ENCODE measurements at places on chromosomes 7 and 10.

DNA sequence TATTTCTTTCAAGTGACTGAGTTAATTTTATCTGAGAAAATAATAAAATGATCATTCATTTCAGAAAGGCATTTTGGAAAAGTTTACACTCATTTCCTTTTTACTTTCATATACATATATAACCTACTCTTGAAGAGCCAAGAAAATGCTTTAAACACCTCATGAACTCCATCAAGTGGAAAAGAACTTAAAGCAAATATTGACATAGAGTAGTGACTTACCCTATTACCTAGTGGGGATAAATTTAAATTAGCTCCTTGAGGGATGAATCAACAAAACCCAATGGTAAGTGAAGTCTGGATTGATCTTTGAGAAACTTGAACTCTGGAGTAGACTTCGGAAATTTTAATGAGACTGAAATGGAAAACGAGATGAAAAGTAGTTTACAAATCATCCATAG, 88.6 kb downstream of the TMEM26 start:
- DNase-seq: no peak

DNA sequence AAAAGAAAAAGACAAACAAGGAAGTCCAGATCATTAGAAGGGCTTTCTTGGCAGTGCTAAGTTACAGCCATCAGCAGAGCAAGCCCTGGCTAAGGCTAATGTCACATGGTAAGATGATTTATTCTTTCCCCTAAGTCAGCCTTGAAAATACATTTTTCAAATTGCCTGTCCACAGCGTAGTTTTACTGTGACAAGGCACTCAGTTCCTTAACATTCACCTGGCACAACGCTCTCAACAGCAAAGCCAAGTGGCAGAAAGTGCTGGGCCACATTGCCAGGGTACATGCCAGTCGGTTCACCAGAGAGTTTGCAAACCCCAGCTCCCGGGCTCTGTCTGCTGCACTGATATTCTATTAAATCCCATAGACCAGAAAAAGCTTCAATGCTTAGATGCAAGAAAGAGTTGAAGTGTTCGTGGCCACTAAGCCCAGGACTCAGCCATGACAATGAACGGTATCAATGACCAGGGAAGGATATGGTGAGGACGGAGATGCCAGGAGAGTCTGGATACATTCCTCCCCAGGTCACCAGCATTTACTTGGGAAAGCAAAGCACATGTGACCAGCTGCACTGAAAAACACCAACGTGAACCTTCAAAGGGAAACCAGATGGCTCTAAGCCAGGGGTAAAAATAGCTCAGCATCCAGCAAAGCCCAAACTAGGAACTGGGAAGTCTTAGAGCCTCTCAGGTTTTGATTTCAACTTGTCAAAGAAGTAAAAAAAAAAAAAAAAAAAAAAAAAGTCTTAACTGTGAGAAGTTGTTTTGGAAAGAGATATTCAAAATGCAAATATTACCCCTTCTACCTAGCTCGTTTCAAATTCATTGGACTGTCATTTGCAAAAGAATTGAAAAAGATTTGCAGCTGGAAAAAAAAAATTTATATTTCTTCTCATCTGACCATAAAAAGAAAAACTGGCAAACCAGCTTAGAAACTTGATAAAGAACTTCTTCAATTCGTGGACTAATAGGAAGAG, 23.9 kb upstream of the MPP7 start:
- no peak for DNase-seq

DNA sequence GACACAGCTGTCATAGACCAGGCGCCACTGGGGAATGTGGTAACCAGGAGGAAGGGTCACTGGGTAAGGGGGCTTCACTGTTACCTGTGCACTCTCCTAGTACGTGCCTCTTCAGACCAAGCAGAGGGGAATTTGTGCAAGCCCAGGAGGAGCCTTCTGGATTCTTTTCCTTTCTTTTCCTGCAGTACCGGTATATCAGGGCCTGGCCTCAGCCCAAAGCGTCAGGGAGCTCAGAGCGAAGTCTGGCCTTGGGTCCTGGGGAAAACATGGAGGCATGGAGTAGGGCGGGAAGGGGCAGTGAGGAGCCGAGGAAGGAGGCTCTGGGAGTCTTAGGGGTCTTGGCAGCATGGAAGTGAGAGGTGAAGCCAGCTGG, 133.6 kb upstream of the GDF10 start:
- DNase-seq: no peak

- DNase-seq: no peak
Measured at GRCh38 chr10:112953174-112954159, 3.4 kb downstream of the TCF7L2 start.

GRCh38 chr10:11896549-11897200, 73.5 kb downstream of the PROSER2 start:
- no peak for DNase-seq

DNA sequence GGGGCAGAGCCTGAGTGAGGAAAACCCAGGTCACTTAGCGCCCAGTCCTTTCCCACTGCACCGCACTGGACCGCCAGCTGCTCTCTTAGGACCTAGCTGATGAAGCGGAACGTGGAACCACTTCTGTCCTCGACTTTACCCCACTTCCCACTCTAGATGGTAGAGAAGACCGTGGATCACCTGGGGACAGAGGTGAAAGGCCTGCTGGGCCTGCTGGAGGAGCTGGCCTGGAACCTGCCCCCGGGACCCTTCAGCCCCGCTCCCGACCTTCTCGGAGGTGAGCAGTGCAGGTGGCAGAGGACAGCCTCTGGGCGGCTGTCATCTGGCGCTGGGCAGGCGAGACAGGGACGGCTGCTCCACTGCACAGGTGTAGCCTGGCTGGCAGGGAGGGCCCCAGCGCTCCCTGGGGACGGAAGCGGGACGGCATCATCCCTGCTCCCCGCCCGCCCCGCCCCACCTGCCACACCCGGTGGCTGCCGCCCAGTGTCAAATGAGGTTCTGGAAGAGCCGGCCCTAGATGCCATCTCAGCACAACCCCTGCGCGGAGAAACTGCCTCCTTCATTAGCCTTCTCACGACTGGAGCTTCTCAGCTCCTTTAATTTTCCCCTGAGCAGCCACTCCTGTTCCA, 11.7 kb downstream of the PLAC9 start:
- DNase-seq: no peak

- DNase-seq: no peak
Measured at GRCh38 chr10:78944723-78945312, 123.9 kb upstream of the ZMIZ1 start.

- no peak for DNase-seq
Measured at GRCh38 chr10:734481-734880, 45.0 kb upstream of the DIP2C start.

- no peak for DNase-seq
Measured at GRCh38 chr10:131035779-131036178, 275.7 kb downstream of the TCERG1L start.

GRCh38 chr7:29505931-29506330, 57.7 kb upstream of the PRR15 start:
- no peak for DNase-seq

GRCh38 chr10:13659887-13660550, 73.3 kb downstream of the PRPF18 start:
- DNase-seq: peak; percentile 32

GRCh38 chr10:132546567-132547420, 9.2 kb downstream of the INPP5A start:
- DNase-seq: no peak

- no peak for DNase-seq
Measured at GRCh38 chr10:110499796-110500514, 2.2 kb downstream of the DUSP5 start.

DNA sequence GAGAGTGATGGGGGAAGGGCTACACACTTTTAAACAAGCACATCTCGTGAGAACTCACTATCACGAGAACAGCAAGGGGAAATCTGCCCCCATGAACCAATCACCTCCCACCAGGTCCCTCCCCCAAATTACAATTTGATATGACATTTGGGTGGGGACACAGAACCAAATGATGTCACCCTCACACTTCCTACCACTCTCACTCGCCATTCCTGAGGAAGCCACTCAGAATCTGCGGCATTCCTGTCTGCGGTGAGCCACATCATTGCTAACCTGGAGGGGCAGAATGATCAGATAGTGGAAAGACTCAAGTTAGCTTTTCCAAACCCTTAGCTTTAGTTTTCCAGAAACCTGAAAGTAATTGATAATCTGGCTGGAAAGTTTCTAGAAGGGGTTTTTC, 66.9 kb downstream of the MYO3A start:
- DNase-seq: no peak

GRCh38 chr10:89600041-89600440, 45.0 kb downstream of the PANK1 start:
- DNase-seq: no peak

DNA sequence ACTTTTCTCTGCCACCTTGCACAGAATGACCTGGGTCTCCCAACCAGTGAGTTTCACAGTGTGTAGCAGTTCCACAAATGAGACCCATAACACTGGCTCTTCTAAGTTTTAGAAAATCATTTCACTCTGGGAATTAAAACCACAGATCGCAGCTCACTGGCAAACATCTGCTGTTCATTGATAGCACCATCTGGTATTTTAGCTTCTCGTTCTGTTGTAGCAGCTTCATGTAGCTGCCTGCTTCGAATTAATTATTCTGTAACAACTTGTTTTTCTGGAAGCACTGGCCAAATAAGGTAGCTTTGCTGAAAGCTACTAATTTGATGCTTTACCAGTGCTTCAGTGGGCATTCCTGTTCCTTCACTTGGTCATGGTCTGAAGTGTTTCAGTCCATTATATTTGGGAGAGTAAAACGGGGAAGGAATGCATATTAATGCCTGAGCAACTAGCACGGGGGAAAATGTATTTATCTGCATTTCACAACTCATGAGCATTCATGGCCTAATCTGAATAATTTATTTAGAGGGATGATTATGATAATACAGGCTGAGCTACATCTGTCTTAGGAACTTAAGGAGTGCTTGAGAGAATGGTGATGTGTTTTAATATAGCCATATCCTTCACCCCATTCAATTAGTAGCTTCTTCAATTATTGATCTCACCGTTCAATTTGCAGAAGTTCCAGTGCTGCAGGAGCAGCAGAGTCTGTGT, 447.4 kb downstream of the XPNPEP1 start:
- DNase-seq: no peak

- DNase-seq: no peak
Measured at GRCh38 chr10:70617798-70618568, 15.4 kb upstream of the PRF1 start.

DNA sequence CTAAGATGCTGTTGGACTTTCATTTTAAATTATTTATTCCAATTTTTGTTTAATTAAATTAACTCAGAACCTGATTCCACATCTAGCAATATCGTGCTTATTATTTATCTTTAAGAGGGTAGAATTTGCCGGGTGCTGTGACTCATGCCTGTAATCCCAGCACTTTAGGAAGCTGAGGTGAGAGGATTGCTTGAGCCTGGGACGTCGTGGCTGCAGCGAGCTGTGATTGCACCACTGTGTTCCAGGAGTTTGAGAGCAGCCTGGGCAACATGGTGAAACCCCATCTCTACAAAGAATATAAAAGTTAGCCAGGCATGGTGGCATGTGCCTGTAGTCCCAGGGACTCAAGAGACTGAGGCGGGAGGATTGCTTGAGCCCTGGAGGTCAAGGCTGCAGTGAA, 47.8 kb downstream of the ZFAND4 start:
- DNase-seq: no peak

GRCh38 chr7:131224996-131225395, 102.7 kb upstream of the MKLN1 start:
- DNase-seq: no peak

- DNase-seq: no peak
Measured at GRCh38 chr7:75968561-75969001, 25.8 kb downstream of the TMEM120A start.

- DNase-seq: no peak
Measured at GRCh38 chr10:5960070-5960972, 17.0 kb downstream of the IL15RA start.

GRCh38 chr7:106563466-106564150, 97.3 kb downstream of the CCDC71L start:
- no peak for DNase-seq

- no peak for DNase-seq
Measured at GRCh38 chr10:44774676-44775401, 136.3 kb upstream of the TMEM72 start.

GRCh38 chr10:1110674-1111119, 54.5 kb downstream of the WDR37 start:
- no peak for DNase-seq

- no peak for DNase-seq
Measured at GRCh38 chr10:43128331-43128730, 9.9 kb upstream of the CSGALNACT2 start.

DNA sequence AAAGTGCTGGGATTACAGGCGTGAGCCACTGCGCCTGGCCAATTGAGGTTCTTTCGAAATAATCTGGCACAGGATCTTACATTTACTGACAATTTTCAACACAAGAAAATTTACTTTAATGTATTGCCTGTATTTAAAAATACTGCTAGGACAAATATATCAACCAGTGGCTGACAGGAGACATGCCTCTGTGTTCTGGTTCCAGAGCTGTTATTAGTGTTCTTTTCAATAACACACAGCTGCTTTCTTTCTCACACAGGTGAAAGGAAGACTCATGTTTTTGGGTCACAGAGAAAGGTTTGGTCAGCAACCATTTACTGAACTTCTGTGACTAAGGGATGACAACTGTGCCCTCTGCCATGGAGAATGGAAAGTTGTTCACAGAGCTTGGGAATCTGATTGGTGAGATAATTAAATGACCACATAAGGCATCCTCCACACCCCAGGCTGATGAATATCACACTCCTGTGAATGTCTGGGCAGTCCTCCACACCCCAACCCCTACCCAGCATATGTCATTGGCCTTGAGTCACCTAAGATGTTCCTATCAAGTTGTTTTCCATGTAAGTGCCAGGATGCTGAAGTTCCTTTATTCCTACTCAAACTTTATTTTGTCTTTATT, 180.1 kb downstream of the RAPGEF5 start:
- DNase-seq: no peak

DNA sequence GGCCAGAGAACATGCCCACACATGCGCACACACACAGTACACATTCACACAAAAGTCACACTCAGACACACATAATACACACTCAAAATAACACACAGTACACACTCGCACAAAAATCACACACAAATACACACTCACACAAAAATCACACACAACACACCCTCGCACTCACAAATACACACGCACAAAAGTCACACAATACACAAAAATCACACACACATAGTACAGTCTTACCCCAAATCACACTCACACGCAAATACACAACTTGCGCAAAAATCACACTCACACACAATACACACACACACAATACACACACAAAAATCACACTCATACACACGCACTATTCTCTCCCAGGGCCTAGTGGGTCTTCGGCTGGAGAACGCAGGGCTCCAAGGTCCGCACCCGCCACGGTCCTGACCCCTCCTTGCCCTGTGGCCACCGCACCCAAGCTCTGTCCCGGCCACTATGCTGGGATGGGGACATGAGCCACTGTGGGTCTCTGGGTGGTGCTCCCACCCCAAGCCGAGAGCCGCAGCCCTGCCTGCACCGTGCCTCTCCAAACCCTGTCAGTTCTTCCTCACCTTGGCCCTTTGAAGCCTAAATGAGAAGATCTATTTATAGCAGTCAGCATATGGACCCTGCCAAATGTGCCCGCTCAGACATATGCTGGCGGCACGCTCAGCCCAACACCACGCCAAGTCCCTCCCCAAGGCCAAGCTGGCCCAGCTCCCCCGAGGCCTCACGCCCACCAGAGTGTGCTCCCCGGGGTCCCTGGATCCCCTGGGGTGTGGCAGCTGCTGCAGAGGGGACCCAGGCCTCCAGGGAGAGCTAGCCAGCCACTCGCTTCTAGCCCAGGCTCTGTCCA, 55.9 kb downstream of the ELFN1 start:
- DNase-seq: no peak

- no peak for DNase-seq
Measured at GRCh38 chr7:124783271-124783670, 17.7 kb upstream of the GPR37 start.

- DNase-seq: no peak
Measured at GRCh38 chr10:480498-480927, 209.0 kb downstream of the DIP2C start.

GRCh38 chr7:5532536-5533335, 109.1 kb upstream of the TNRC18 start:
- DNase-seq: no peak

Measured in activated CD8-positive, alpha-beta memory T cell treated with anti-CD3 and anti-CD28 coated beads for 1 hour (primary cell).